Esophagus squamous epithelium (tissue), 5 donors: ENCODE measurements at places on chromosomes 2 and 18. TPM values are rescaled to one million over a fixed set of nuclear protein-coding genes. Genes with fewer than 3 reads are reported as not detected.

ZNF512 gene
- total RNA-seq: 7.1 TPM

DNA sequence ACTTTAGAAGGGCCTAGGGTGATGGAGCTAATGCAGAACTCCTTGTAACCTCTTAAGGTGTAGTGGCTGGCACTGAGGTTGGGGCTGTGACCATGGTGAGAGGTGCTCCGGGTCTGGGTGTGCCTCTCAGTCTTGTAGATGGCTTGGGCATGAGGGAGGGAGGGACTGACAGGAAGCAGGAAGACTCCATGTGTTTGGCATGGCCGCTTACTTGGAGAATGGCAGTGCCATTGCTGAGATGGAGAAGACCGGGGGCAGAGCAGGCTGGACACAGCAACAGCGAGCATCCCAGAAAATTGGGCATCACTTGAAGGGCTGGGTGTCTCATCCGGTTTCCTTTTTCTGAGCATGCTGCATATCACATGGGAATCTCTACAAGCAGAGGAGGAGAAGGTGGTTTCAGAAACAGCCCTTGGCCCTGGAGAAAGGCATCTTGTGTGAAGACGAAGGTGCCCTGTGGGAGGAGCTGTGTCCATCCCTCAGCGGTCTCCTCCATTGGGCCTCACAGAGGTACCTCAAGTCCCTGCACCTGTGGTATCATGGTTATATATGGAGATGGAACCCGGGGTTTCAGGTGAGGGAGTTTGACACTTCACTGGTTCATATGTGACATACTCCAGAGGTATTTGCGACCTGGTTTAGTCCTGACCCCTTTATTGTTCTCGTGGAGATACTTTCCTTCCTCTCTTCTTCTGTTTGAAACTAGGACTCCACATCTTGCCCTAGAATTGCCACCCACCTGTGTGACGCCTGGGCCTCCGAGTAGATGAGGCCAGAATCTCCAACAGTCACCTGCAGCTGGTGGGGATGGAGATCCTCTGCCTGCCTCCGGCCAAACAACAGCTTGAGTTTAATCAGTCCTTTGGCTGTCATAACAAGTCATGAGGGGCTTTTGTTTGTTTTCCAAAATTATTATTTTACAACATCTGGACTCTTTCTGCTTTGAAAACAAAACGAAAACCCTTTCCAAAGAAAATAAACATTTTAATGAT, 45.6 kb downstream of the INPP4A start:
- DNase-seq: no peak
- no peaks in the 10 kb centered on the region for H3K27me3 ChIP-seq
- H3K4me3 ChIP-seq: no peak overlapping the region
- H3K36me3 ChIP-seq: no peaks in the 10 kb centered on the region

- H3K27ac ChIP-seq: no peak overlapping the region
- no peaks in the 10 kb centered on the region for H3K36me3 ChIP-seq
- H3K4me3 ChIP-seq: no peak overlapping the region
- H3K27me3 ChIP-seq: no peaks in the 10 kb centered on the region
- no peak for DNase-seq
- no peaks in the 10 kb centered on the region for H3K4me1 ChIP-seq
Measured at GRCh38 chr2:173874894-173875237, 90.3 kb downstream of the SP3 start.

DNA sequence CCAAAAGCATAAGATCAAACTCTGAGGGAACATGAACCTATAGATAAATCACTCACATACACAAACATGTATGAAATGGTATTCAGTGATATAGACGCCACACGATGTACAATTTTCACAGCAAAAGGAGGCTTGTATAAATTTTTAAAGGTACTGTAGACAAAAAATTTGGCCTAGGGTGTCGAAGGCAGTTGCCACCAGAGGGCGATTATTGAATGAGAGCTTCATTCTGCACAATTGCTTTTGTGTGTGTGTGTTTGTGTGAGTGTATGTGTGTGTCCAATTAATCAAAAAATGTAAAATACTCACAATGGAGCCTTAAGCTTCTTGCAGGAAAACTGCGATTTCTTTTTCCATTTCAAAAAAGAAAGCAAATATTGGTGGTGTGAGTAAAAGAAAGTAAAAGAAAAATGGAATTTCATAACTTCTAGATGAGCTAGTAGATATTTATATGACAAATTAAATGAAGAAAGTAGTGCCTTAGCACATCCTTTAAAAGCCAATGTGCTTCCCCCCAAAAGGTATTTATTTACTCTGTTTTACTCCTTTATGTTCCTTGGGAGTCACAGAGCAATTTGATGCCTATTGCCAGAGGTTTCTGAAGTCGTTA, 800.1 kb downstream of the SATB2 start:
- no peak for DNase-seq
- no peak overlapping the region for H3K27ac ChIP-seq
- H3K36me3 ChIP-seq: no peaks in the 10 kb centered on the region
- no peaks in the 10 kb centered on the region for H3K4me1 ChIP-seq

DNA sequence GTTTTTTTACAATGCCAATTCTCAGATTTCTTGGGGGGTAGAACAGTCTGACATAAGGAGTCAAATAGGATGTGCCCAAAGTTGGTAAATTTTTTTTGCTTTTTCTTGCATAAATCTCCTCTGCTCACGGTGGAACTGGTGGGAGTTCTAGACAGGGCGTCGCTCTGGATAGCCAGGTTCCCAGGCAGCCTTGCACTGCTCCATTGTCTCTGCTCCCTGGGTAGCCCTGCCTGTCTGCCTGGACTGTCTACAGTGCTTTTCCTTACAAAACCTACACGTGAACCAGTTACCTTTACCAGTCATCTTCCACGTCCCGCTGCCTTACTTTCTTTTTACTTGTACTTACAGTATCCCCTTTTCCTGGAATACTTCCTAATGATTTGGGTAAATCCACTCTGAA, 117.1 kb downstream of the ZNF407 start:
- H3K36me3 ChIP-seq: no peaks in the 10 kb centered on the region
- no peak for DNase-seq
- no peak overlapping the region for H3K4me3 ChIP-seq
- no peaks in the 10 kb centered on the region for H3K27me3 ChIP-seq
